ENCODE measurements at places on chromosomes 5 and 9. TPM values are rescaled to one million over a fixed set of nuclear protein-coding genes. Genes with fewer than 3 reads are reported as not detected.

The TAF1L gene
- total RNA-seq = not detected

The ENTREP1 gene
- 0.70 TPM for total RNA-seq

The CDKN2A gene
- not detected for total RNA-seq

The AGPAT2 gene
- total RNA-seq = 101 TPM

The ZNF483 gene
- total RNA-seq = 0.39 TPM

The SMIM33 gene
- total RNA-seq = not detected

The PTTG1 gene
- total RNA-seq = 188 TPM

The GRM6 gene
- total RNA-seq = not detected

The MUSK gene
- not detected for total RNA-seq

The NMUR2 gene
- total RNA-seq = 0.10 TPM

The CA9 gene
- 4.3 TPM for total RNA-seq

The CDH9 gene
- total RNA-seq = not detected

The NFIL3 gene
- 11.0 TPM for total RNA-seq

The BHMT gene
- total RNA-seq = not detected

The ADAM19 gene
- total RNA-seq = 8.9 TPM

The PFN3 gene
- not detected for total RNA-seq

The NPR2 gene
- total RNA-seq = 5.4 TPM

The PCDHA9 gene
- total RNA-seq = not detected

The NIPSNAP3A gene
- total RNA-seq = 10.4 TPM

The UBE2B gene
- 68.2 TPM for total RNA-seq

The HACD4 gene
- 0.96 TPM for total RNA-seq

The EDIL3 gene
- 0.14 TPM for total RNA-seq

The INSL6 gene
- total RNA-seq = not detected

The NUTM2F gene
- not detected for total RNA-seq

The MARCOL gene
- not detected for total RNA-seq

The NRG2 gene
- total RNA-seq = 1.8 TPM

The TNC gene
- total RNA-seq = 0.42 TPM

The HRCT1 gene
- total RNA-seq = 0.20 TPM

The CNTNAP3 gene
- total RNA-seq = 10.0 TPM

The CDC23 gene
- total RNA-seq = 25.3 TPM

The ANKRD33B gene
- 11.4 TPM for total RNA-seq

The BNC2 gene
- total RNA-seq = 6.2 TPM

The CHSY3 gene
- total RNA-seq = 0.09 TPM

The PCDHAC1 gene
- 1.8 TPM for total RNA-seq

The PITX1 gene
- total RNA-seq = 31.1 TPM

The BASP1 gene
- total RNA-seq = 240 TPM

The GRXCR2 gene
- total RNA-seq = not detected

Data from A549 treated with Hydrocortisone at 1 μM for 4 hours (cell line).